ENCODE measurements at places on chromosomes 5 and 9.

DNA sequence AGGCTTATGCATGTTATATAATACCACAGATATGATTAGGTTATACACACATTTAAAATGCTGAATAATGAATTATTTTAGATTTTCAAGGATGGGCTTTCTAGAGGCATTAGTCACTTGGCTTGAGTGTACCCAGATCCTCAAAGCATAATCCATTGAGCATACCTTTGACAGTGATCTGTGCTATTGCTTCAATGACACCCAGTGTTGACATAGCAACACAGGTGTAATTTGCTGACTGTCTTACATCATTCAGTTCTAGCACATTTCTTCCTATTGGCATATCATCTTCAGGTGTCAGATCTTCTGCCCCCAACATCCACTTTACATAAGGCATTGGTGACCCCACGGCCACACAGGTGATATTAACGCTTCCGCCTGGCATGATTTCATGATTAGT lies 721.5 kb upstream of the DMAC1 start:
- DNase-seq, result no peak
- no peak overlapping the region for H3K4me3 ChIP-seq
- H3K4me1 ChIP-seq, result no peaks in the 10 kb centered on the region
- H3K27me3 ChIP-seq, result no peaks in the 10 kb centered on the region
- H3K27ac ChIP-seq, result no peak overlapping the region

DNA sequence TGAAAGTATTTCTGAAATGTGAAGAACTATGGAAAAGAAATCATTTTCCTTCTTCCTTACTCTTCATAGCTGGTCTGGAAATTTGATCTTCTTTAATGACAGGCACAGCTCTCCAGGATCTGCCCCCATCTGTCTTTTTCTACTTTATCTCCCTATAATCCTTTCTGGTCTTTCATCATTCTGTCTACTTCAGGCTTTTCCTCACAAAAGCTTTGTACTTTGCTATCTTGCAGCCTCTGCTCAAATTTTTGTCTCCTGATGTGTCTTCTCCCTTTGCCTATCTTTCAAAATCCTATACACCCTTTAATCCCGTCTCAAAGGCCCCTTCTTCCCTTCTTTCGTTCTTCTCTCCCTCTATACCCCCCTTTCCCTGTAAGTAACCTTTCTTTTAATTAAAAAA lies 114.9 kb upstream of the ATP10B start:
- no peaks in the 10 kb centered on the region for H3K36me3 ChIP-seq
- peaks cover 16% of the 10 kb centered on the region for H3K4me1 ChIP-seq
- no peak for DNase-seq
- H3K4me3 ChIP-seq, result no peak overlapping the region

DNA sequence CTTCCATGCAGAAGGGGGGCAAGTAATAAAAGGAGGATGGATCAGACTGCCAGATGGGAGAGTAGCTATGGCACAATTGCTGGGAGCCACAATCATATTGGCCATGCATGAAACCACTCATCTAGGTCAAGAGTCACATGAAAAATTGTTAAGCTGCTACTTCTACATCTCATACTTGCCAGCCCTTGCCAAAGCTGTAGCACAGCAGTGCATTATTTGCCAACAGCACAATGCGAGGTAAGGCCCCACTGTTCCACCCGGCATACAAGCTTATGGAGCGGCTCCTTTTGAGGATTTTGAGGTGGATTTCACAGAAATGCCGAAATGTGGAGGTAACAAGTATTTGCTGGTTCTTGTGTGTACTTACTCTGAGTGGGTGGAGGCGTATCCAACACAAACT lies 109.9 kb upstream of the EPB41L4A start:
- peaks cover 3% of the 10 kb centered on the region for H3K27me3 ChIP-seq
- no peaks in the 10 kb centered on the region for H3K36me3 ChIP-seq
- no peak overlapping the region for H3K27ac ChIP-seq
- no peaks in the 10 kb centered on the region for H3K4me1 ChIP-seq
- H3K4me3 ChIP-seq, result no peak overlapping the region

DNA sequence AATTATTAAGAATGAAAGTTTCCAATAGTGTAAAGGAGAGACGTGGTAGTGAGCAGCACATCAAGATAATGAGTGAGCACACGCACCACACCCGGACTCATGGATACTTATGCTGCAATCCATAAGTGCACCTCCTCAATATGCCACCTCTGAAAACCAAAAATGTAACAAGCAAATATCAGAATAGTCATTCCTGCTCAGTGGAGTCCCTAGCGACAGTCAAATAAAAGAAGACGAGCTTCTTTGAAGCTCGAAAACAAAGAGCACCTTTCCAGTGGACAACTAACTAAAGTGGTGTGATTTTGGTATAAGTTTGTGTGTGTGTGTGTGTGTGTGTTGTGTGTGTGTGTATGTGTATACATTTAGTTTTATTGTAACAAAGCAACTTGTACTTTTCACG lies 241.3 kb downstream of the DEPDC1B start:
- H3K27me3 ChIP-seq, result no peaks in the 10 kb centered on the region
- peaks cover 7% of the 10 kb centered on the region for H3K4me1 ChIP-seq
- H3K36me3 ChIP-seq, result no peaks in the 10 kb centered on the region
- no peak overlapping the region for H3K27ac ChIP-seq
- DNase-seq, result no peak

DNA sequence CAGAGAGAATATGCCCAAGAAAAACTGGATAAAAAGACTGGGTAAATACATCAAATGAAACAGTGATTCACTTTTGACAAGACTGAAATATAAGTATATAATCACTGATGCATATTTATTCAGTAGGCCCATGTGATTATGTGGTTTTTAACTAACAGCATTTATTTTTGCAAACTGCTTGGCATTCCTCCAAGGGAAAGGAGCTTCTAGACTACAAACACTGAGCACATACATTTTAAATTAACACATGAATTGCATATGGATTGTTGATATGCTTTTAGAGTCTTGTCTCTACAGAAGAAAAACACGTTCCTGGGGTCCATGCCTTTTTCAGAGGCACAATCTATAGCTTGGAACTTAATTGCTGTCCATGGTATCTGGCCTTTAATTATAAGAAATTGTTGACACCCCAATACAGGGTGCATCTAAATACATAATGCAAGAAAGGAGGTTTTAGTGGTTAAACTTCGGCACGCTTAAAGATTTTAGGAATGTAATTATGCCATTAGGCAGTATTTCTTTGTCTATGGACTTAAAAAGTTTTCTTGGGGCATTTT lies 6.9 kb upstream of the MEIKIN start:
- H3K36me3 ChIP-seq, result no peaks in the 10 kb centered on the region
- no peak overlapping the region for H3K27ac ChIP-seq
- no peak overlapping the region for H3K4me3 ChIP-seq
- H3K27me3 ChIP-seq, result no peaks in the 10 kb centered on the region
- peaks cover 2% of the 10 kb centered on the region for H3K4me1 ChIP-seq

DNA sequence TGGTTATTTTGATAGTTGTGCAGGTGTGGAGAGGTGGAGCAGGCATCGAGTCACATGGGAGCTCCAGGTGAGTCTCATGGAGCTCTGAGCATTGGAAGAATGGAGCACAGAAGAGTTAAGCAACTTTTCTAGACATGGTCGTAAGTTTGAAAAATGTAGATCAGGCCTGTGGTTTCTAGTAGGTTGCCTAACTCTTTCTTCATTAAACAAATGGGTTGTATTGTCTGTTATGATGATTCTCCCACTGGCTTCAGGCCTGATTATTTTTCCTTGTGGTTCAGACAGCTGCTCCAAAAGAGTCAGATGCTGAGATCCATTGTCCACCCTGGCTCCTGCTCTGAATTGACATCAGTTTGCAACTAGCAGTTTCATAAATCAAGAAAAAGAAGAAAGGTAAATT lies 80.3 kb upstream of the RPS23 start:
- H3K36me3 ChIP-seq, result no peaks in the 10 kb centered on the region
- H3K4me3 ChIP-seq, result no peak overlapping the region
- H3K27me3 ChIP-seq, result peaks cover 13% of the 10 kb centered on the region
- no peak for DNase-seq
- H3K4me1 ChIP-seq, result peaks cover 63% of the 10 kb centered on the region

- H3K4me1 ChIP-seq, result peaks cover 42% of the 10 kb centered on the region
- no peaks in the 10 kb centered on the region for H3K36me3 ChIP-seq
- H3K27ac ChIP-seq, result no peak overlapping the region
Measured at GRCh38 chr9:127574072-127574993, 37.7 kb upstream of the STXBP1 start.

GRCh38 chr5:172929371-172929838 lies 29.8 kb upstream of the RPL26L1 start:
- no peak for DNase-seq
- no peak overlapping the region for H3K27ac ChIP-seq
- peaks cover 31% of the 10 kb centered on the region for H3K36me3 ChIP-seq
- H3K4me3 ChIP-seq, result no peak overlapping the region
- H3K4me1 ChIP-seq, result peaks cover 25% of the 10 kb centered on the region

- H3K27ac ChIP-seq, result peak overlapping the region; percentile 81
- no peak overlapping the region for H3K4me3 ChIP-seq
- peaks cover 6% of the 10 kb centered on the region for H3K36me3 ChIP-seq
- peaks cover 71% of the 10 kb centered on the region for H3K4me1 ChIP-seq
Measured at GRCh38 chr5:54176066-54176830, 134.1 kb downstream of the ARL15 start.

GRCh38 chr9:135415586-135415985 lies 64.0 kb upstream of the PPP1R26 start:
- DNase-seq, result no peak
- peaks cover 18% of the 10 kb centered on the region for H3K4me1 ChIP-seq
- no peak overlapping the region for H3K27ac ChIP-seq
- H3K4me3 ChIP-seq, result no peak overlapping the region
- peaks cover 21% of the 10 kb centered on the region for H3K27me3 ChIP-seq
- H3K36me3 ChIP-seq, result no peaks in the 10 kb centered on the region

All from nephron progenitor cell (in vitro differentiated cells).